ENCODE measurements at places on chromosomes 12 and 14.

DNA sequence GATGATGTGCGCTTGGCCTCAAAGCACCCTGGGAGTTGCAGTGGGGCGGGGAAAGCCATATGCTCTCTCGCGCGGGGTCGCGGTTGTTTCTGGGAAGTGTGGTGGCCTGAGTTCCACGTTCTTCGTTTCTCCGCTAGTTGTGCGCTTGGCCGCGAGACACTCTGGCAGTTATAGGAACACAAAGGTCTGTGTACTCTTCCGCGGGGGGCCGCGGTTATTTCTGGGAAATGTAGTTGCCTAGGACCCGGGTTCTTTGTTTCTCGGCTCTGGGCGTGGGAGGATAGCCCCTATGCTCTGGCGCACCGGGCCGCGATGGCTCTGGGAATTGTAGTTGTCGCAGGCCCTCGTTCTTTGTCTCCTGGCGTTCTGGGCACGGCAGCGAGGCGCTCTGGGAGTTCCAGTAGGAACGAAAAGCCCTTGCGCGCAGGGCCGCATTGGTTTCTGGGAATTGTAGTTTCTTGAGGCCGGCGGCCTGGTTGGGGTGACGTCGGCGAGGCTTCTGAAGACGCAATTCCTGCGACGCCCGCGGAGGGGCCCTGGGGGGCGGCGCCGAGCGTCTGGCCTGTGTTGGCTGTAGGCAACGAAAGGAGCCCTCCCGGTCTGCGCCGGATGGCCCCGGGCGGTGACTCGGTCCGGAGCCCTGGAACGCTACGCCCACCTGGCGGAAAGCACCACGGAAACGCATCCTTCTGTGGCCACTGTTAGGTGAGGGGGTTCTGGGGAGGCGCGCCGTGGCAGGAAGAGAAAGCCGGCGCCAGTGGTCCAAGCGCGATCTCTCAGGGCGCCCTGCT is at the start of gene ZNF140:
Gene ZNF140 (plus strand): TSS at position 556 of the 791 bp plus-strand sequence. CDS start 398 bp downstream, outside the sequence.
- DNase-seq = peak; percentile 97

DNA sequence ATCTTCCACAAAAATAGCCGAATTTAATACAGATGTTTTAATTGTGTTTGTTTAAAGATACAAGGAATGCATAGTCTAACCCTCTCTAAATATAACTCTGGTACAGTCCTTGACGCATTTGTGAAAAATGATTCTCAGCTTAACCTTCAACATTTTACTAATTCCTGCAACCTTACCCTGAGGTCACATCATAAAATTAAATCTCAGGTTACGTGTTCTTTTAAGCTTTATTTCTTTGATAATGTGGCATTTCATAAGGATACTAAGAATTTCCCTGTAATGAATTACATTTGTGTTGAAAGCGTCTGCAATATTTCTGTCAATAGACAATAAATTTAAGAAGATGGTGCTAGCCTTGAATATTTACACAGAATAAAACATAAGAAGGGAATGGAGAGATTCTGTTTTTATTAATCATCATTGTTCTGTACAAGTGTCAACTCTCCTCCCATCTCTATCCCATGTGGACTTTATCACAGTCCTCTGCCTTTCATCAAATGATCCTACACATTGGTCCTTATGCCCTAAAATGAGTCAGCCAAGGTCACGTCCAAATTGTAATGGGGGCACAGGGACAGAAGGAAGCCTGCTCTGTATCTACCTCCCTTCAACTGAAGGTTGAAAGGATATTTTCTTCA is 769.3 kb upstream of the FLRT2 start:
- no peak for DNase-seq

- no peak for DNase-seq
These were observed 324.0 kb downstream of the MED13L start for GRCh38 chr12:115953450-115953849.

DNA sequence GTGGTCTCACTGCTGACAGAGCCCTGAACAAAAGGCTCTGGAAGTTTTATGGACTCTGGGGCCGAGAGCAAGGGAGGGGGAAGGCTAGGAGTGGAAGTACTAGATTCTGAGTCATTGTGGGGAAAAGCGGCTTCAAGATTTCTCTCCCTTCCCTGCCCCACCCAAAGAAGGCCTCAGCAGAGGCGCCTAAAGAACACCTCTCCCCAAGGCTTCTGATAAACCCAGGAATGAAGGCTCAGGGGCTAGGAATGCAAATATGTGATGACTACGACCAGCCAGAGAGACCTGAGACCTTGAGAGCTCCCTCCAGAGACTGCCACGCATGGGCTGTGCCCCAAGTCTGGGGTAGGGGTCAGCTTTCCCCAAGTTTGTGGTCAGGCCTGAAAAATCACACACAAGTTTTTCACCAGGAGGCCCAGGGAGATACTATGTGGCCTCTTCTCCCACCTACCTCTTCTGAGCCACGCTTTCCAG is 130.7 kb upstream of the HIF1A start:
- no peak for DNase-seq

DNA sequence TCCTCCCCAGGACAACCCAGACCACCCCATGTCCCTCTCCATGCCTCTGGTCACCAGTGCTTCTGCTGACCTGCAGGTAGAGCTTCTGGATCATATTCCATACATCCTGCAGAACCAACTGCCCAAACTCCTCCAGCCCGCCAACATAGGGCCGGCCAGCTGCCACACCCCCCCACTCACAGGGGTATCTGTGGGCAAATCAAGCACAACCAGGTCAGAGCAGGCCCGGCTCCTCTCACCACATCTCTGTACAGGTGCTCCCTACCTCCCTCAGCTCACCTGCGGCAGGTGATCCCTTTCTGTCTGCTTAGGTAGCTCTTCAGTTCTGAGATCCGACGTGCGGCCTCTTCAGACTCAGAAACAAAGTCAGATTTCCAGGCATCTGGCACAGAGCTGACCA is 29.0 kb downstream of the TEP1 start:
- DNase-seq = no peak

Data from NT2/D1 (cell line).